ENCODE measurements at places on chromosomes 5 and 9.

DNA sequence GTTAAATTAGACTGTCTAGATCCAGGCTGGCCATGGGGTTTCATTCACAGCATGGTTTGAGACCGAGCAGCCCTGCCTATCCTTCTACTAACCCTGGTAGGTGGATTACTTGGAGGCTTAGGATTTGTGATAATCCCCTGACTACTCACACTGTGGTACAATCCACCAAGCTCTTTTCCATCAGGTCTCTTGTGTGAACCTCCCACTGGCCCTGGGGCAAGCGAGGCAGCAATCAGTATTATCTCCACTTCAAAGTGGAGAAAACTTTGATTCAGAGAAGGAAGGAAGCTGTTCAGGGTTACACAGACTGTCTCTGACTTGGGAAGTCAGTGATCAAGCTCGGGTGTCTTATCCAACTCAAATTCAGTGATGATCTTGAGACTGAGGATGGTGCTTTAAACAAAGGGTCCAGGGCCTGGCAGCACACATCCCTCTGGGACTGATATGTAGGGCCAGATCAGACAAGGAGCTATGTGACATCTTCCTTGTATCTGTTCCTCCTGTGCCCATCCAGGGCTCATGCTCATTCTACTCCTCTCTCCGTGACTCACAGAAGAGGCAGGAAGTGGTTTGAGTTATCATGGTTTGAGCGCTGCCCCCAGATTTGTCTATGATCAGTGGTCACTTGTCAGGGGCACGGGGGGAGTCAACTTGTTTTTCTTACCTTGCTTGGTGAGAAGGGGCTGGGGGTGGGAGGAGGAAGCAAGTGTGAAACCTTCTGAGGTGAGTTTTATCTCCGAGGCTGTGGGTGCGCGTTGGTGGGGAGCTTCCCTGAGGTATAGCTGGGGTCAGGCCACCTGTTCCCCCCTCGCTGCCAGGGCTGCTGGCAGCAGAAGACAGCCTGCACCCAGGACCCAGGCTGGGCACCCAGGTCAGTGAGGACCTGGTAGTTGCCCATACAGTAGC is 48.6 kb downstream of the RGS3 start:
- DNase-seq: no peak

- no peak for DNase-seq
Observed at GRCh38 chr9:135355521-135356011, 124.0 kb upstream of the PPP1R26 start.

DNA sequence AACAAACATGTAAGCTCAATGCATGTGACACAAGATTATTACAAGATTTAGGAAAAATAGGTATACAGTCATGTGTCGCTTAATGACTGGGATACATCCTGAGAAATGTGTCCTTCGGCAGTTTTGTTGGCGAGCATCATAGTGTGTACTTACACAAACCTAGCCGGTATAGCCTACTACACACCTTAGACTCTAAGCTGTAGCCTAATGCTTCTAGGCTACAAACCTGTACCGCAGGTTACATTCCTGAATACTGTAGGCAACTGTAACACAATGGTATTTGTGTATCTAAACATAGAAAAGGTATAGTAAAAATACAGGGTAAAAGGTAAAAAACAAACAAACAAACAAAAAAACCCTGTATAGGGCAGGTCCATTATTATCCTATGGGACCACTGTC is 27.7 kb downstream of the MSX2 start:
- DNase-seq: no peak

DNA sequence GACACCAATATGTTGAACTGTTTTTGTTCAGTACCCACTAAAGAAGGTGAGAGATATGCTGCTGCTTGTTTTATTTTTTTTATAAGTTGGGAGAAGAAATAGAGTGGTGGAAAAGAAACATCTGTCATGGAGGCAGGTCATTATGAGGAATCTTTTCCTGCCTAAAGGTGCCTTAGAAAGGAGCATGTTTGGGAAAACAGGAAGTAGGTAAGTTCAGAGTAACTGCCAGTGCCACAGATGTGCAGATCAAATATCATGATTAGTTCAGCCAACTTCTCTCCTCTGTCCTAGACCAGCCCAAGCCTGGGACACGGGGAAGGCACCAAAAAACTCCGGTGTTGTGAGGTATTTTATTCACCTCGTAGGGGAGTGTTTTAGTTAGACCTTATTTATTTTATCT is 144.2 kb downstream of the MAN2A1 start:
- DNase-seq: no peak

DNA sequence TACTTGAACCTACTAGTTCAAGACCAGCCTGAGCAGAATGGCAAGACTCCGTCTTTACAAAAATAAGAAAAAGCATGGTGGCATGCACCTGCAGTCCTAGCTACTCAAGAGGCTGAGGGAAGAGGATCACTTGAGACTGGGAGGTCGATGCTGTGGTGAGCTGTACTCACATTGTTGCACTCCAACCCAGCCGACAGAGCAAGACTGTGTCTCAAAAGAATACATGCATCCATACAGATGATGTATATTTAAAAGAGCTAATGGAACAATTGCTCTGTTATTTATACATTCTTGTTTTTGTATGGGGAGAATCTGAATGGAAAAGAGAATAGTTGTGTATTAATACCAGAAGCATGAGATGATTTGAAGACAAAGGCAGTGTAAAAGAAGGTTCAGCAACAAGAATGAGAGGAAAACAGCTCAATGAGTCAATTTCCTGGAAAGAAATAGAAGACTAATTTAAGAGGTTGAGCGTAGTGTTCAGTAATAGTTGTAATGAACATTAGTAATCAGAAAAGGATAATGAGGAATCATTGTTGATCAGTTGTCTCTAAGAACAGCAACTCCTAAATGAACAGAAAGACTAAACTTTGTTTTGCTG is 1.9 kb upstream of the LRRC70 start:
- DNase-seq: no peak

DNA sequence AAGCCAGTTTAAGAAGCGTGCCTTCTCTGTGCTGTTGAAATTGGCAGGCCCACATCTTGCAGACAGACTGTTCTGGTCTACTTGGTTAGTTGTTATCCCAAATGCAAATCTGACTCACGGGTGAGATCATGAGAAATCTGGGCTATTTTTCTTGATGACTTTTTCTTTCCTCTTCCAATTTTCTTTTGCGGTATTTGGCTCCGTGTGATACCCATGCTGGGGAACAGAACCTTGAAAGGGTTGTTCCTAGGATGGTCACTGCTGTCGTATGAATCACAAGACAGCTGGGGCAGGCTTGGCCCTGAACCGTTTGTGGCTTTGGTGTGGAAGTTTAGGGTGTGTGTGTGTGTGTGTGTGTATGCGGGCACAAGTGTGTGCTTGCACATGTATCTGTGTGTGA is 24.6 kb downstream of the PDZD2 start:
- DNase-seq: no peak

- DNase-seq: no peak
Observed at GRCh38 chr5:172413601-172414171, 40.6 kb downstream of the SH3PXD2B start.

DNA sequence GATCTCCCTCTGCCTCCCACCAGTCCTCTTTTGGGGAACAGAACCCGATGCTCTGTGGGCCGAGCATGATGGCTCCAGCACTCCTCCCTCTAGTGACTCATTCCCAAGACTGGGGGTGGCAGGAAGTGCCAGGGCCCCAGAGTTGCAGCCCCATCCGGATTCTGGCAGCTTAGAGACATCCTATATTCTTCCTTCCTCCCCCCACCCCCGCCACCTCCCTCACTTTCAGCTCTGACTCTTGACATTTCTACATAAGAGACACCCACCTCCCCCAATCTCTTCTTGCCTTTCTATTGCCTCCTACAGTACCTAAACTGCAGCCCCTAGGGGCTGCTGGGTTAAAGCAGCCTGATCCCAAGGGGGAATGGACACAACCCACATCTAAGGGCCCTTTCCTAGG is 47.1 kb upstream of the MATR3 start:
- no peak for DNase-seq

DNA sequence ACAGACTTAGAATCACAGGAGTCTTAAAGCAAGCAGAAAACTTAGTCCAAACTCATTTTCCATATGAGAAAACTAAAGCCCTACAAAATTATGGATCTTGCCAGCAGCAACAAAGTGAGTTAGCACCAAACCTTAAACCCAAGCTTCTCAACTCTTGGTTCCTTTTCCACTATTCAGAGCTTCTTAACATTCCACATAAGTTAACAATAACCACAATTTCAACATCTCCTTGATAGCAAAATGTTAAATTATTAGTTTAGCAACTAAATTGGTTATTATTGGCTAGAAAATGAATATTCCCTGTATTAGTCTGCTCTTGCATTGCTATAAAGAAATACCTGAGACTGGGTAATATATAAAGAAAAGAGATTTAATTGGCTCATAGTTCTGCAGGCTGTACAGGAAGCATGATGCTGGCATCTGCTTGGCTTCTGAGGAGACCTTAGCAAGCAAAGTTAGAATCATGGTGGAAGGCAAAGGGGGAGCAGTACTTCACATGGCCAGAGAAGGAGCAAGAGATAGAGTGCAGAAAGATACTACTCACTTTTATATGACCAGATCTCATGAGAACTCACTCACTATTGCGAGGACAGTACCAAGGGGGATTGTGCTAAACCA is 26.2 kb upstream of the ARSB start:
- DNase-seq: no peak

GRCh38 chr5:378301-378891 is 56.9 kb downstream of the AHRR start:
- DNase-seq: no peak
